ENCODE measurements at places on chromosomes 11 and 22.

- no peak for DNase-seq
Measured at GRCh38 chr11:103987629-103988594, 48.5 kb upstream of the DDI1 start.

DNA sequence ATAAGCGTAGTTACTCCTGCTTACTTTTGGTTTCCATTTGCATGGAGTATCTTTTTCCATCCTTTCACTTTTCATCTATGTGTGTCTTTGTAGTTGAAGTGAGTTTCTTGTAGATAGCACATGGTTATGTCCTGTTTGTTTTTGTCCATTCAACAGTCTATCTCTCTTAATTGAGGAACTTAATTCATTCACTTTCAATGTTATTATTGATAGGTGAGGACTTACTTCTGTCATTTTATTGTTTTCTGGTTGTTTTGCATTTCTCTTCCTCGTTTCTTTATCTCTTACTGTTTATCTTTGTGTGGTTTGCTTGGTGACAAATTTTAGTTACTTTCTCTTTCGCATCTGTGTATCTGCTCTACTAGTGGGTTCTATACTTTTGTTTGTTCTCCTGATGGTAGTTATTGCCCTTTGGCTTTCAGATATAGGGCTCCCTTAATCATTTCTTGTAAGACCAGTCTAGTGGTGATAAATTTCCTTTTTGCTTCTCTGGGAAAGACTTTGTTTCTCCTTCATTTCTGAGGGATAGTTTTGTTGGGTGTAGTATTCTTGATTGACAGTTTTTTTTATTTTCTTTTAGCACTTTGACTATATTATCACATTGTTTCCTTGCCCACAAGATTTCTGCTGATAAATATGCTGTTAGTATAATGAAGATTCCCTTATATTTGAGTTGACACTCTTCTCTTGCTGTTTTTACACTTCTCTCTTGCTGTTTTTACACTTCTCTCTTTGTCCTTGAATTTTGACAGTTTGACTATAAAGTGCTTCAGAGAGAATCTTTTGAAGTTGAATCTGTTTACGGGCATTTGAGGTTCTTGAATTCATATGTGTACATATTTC, 9.0 kb upstream of the RAG1 start:
- DNase-seq, result no peak

DNA sequence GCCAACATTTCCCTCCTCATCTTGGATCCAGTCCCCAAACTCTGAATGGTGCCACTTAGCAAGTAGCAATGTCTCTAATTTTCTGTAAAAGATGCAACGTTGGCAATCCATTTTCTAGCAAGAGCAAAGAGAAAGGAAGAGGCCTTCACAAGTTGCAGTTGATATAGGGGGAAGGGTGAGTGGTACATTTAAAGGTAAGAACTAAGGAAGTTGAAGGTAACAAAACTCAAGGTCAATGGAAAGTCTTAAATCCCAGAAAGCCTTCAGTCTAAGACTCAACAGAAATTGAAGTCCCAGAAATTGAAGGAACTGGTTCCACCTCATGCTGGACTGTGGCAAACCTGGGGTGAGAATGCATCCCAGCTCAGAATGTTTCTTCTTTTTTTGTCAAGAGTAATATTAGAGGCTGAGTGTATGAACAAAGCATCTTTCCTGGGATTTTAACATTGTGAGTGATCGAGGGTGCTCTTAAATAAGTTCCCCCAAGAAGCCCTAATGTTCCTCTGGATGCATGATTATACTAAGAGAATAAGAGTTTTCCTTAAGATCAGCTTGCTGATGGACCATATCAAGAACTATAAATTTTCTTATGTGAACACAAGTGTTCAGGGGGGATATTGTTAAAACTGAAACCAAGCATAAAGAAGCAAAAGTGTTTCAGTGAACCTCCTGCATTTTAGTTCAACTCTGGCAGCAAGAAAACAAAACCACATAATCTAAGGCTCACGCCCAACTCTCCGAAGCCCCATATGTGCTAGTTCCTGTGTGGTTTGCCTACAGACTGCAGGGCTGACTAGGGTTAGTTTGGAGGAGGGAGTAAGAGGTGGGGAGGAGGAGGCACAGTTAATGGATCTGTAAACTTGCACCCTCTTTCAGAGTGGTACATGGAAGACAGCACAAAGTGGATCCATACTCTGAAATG, at the start of gene GRAP2:
GRAP2 (plus strand) TSS at position 779 of the 922 bp plus-strand sequence. CDS start 46,023 bp downstream, outside the sequence.
- no peak for DNase-seq

DNA sequence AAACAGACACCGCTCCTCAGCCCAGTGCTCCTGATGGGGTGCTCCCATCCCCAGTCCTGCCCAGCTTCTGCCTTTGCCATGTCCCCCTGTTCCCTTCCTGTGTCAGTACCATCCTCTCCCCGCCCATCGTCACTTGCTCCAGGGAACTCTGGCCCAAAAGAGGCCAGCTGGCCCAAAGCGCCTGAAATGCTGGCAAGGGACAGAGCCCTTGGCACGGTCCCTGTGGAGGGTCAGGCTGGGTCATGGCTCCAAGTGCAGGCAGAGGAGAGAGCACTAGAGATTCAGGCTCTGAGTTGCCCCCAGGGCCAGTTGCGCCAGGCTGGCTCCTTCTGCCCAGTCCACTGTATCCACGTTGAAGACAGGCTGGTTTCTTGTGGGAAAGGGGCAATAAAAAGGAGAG, 8.4 kb upstream of the HDHD5 start:
- DNase-seq, result no peak

GRCh38 chr11:17014321-17014832, at the start of gene PLEKHA7:
TSS of gene PLEKHA7 (minus strand) at chr11:17014414. CDS start at chr11:17014401, 13 bp downstream.
- DNase-seq, result peak; percentile 78

GRCh38 chr11:80502511-80502910, 1061.7 kb upstream of the TENM4 start:
- DNase-seq, result no peak

DNA sequence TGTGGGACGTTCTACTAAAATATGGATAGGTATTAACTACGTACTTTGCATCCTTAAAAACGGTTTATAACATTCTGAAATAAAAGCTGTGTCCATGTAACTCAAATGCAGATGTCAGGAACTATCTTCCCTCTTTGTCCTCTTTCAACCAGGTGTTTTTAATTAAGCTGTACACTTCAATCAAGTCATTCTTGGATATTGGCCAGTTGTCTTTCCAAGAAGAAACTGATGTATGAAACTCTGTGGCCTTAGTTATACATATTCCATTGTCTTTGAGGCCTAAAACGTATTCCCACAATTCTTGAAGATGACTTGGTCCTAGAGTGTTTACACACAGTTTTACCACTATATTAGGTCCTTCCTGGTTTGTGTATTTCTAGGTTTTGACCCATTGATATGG, 249.0 kb upstream of the CNTN5 start:
- DNase-seq, result no peak
